ENCODE measurements at places on chromosomes 4 and X. TPM values are rescaled to one million over a fixed set of nuclear protein-coding genes. Genes with fewer than 3 reads are reported as not detected.

CCDC160 gene
- 2.2 TPM for total RNA-seq

SSX4B gene
- total RNA-seq, result not detected

DUX4 gene
- total RNA-seq, result not detected

MAOB gene
- total RNA-seq, result 4.5 TPM

SYNPO2 gene
- total RNA-seq, result 66.4 TPM

SERTM2 gene
- 2.4 TPM for total RNA-seq

RBPJ gene
- 197 TPM for total RNA-seq

TRIM2 gene
- total RNA-seq, result 192 TPM

ENOPH1 gene
- total RNA-seq, result 40.1 TPM

STARD8 gene
- 10.2 TPM for total RNA-seq

PFKFB1 gene
- not detected for total RNA-seq

COQ2 gene
- 15.3 TPM for total RNA-seq

ZBTB49 gene
- total RNA-seq, result 9.7 TPM

LDOC1 gene
- total RNA-seq, result 11.7 TPM

PIM2 gene
- 8.4 TPM for total RNA-seq

RNF175 gene
- total RNA-seq, result 9.8 TPM

PHOX2B gene
- 0.55 TPM for total RNA-seq

GIMD1 gene
- 0.49 TPM for total RNA-seq

HEPH gene
- 55.7 TPM for total RNA-seq

TMEM128 gene
- total RNA-seq, result 29.8 TPM

RRH gene
- total RNA-seq, result 9.6 TPM

TAF7L gene
- not detected for total RNA-seq

PRRG3 gene
- 24.4 TPM for total RNA-seq

KIF4A gene
- total RNA-seq, result 7.6 TPM

NPNT gene
- total RNA-seq, result 55.7 TPM

RHOXF1 gene
- total RNA-seq, result not detected

FHDC1 gene
- total RNA-seq, result 9.0 TPM

IL21 gene
- total RNA-seq, result not detected

UBA6 gene
- total RNA-seq, result 211 TPM

DOCK11 gene
- total RNA-seq, result 21.0 TPM

CXCL5 gene
- total RNA-seq, result 0.44 TPM

NAP1L3 gene
- total RNA-seq, result 48.2 TPM

CYLC1 gene
- not detected for total RNA-seq

GPR173 gene
- 26.3 TPM for total RNA-seq

RHOH gene
- total RNA-seq, result 1.8 TPM

F11 gene
- 0.44 TPM for total RNA-seq

HSFX4 gene
- not detected for total RNA-seq

CC2D2A gene
- total RNA-seq, result 82.1 TPM

ADH6 gene
- total RNA-seq, result not detected

HSD17B13 gene
- 0.27 TPM for total RNA-seq

FAM241A gene
- 2.7 TPM for total RNA-seq

GRPR gene
- total RNA-seq, result 1.8 TPM

PLXNA3 gene
- 31.2 TPM for total RNA-seq

IRF2 gene
- 43.9 TPM for total RNA-seq

FGFBP2 gene
- total RNA-seq, result not detected

DCAF4L1 gene
- 0.16 TPM for total RNA-seq

UGT2B7 gene
- 0.71 TPM for total RNA-seq

WDR45 gene
- 41.8 TPM for total RNA-seq

SPANXA2 gene
- not detected for total RNA-seq

SSX2 gene
- total RNA-seq, result not detected

PAK3 gene
- total RNA-seq, result 31.3 TPM

SH3D19 gene
- total RNA-seq, result 59.9 TPM

DCAF8L2 gene
- not detected for total RNA-seq

SOD3 gene
- 19.7 TPM for total RNA-seq

PAGE2B gene
- not detected for total RNA-seq

ENAM gene
- total RNA-seq, result 0.27 TPM

ARMCX6 gene
- total RNA-seq, result 38.4 TPM

Data from camera-type eye (tissue), 1 donor.